ENCODE measurements at places on chromosomes 11 and 22. TPM values are rescaled to one million over a fixed set of nuclear protein-coding genes. Genes with fewer than 3 reads are reported as not detected.
A peak's percentile ranks its signal among the peaks of the same experiment; 100 is the strongest.

GRCh38 chr11:83645561-83645960, 359.4 kb upstream of the CCDC90B start:
- H3K27ac ChIP-seq = no peak overlapping the region
- no peaks in the 10 kb centered on the region for H3K36me3 ChIP-seq

GRCh38 chr11:69868006-69868810, 49.0 kb upstream of the FGF3 start:
- peaks cover 19% of the 10 kb centered on the region for H3K4me1 ChIP-seq
- H3K36me3 ChIP-seq = no peaks in the 10 kb centered on the region
- peak overlapping the region; percentile 92 for H3K27ac ChIP-seq
- no peak overlapping the region for H3K4me3 ChIP-seq

- peaks cover 7% of the 10 kb centered on the region for H3K27me3 ChIP-seq
- H3K36me3 ChIP-seq = no peaks in the 10 kb centered on the region
Measured at GRCh38 chr11:124893781-124894401, 3.8 kb downstream of the ROBO4 start.

Gene PLAAT5
- total RNA-seq = 0.77 TPM

GRCh38 chr11:74646954-74647353, 54.6 kb downstream of the POLD3 start:
- DNase-seq = no peak
- H3K4me1 ChIP-seq = no peaks in the 10 kb centered on the region
- no peak overlapping the region for H3K4me3 ChIP-seq
- no peaks in the 10 kb centered on the region for H3K27me3 ChIP-seq
- H3K36me3 ChIP-seq = peaks cover 21% of the 10 kb centered on the region
- H3K27ac ChIP-seq = peak overlapping the region; percentile 44

GRCh38 chr11:72975778-72976521, 161.7 kb downstream of the ATG16L2 start:
- no peaks in the 10 kb centered on the region for H3K27me3 ChIP-seq
- H3K4me3 ChIP-seq = no peak overlapping the region
- H3K4me1 ChIP-seq = no peaks in the 10 kb centered on the region
- peaks cover 36% of the 10 kb centered on the region for H3K36me3 ChIP-seq

Gene PPP1R14B
- 286 TPM for total RNA-seq

GRCh38 chr11:61516675-61517572, 8.4 kb downstream of the LRRC10B start:
- H3K27ac ChIP-seq = no peak overlapping the region
- peak; percentile 81 for DNase-seq
- H3K4me3 ChIP-seq = no peak overlapping the region
- H3K4me1 ChIP-seq = peaks cover 34% of the 10 kb centered on the region
- no peaks in the 10 kb centered on the region for H3K27me3 ChIP-seq

DNA sequence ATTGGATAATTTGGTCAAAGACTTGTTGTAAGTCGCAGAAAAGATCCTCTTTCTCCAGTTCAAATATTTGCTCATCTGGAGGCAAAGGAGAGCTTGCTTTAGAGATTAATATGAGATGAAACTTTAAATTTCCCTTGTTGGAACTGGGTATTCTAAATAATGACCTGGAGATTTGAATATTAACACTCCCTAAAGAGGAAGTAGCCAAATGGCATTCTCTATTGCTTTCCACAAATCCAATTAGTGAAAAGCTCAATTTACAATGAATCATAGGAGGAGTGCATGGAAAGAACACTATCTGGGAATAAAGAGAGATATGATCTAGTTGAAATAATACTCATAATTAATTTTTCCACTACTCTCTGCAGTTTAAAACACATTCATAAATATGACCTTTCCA, 641.6 kb upstream of the TENM4 start:
- DNase-seq = no peak
- H3K4me3 ChIP-seq = no peak overlapping the region
- H3K36me3 ChIP-seq = no peaks in the 10 kb centered on the region
- no peaks in the 10 kb centered on the region for H3K27me3 ChIP-seq

DNA sequence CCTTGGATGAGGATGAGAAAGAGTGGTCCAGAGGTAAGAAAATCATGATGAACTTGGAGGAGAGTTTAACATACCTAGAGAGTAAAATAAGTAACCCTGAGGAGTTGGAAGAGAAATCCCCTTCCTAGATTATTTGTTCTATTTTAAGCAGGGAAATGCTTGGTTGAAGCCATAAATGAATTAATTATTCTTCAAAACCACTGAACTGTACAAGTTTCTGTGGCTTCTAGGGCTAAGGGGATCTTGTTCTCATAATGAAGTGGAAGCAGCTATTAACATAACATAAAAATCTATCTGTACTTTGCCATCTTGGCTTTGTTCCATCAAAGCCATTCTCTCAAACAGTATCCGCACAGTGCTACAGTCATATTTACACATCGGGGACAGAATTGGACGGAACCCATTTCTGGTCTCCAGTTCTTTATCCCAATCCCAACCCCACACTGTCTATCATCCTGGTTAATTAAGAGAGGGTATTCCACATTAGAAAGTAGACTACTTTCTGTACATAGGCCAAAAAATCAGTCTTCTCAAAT, 14.5 kb upstream of the ARHGAP42 start:
- H3K27me3 ChIP-seq = no peaks in the 10 kb centered on the region
- H3K4me3 ChIP-seq = no peak overlapping the region
- no peaks in the 10 kb centered on the region for H3K36me3 ChIP-seq
- no peak overlapping the region for H3K27ac ChIP-seq
- no peak for DNase-seq

GRCh38 chr22:34160141-34160783, 240.0 kb upstream of the LARGE1 start:
- DNase-seq = no peak
- H3K36me3 ChIP-seq = no peaks in the 10 kb centered on the region
- no peak overlapping the region for H3K27ac ChIP-seq
- H3K27me3 ChIP-seq = peaks cover 50% of the 10 kb centered on the region
- H3K4me3 ChIP-seq = no peak overlapping the region

Gene USP28
- total RNA-seq = 39.4 TPM

GRCh38 chr22:30287648-30288418, 1.5 kb downstream of the CASTOR1 start:
- no peaks in the 10 kb centered on the region for H3K36me3 ChIP-seq
- DNase-seq = peak; percentile 67
- peak overlapping the region; percentile 78 for H3K27ac ChIP-seq
- H3K4me3 ChIP-seq = peak overlapping the region; percentile 94
- H3K4me1 ChIP-seq = peaks cover 16% of the 10 kb centered on the region

DNA sequence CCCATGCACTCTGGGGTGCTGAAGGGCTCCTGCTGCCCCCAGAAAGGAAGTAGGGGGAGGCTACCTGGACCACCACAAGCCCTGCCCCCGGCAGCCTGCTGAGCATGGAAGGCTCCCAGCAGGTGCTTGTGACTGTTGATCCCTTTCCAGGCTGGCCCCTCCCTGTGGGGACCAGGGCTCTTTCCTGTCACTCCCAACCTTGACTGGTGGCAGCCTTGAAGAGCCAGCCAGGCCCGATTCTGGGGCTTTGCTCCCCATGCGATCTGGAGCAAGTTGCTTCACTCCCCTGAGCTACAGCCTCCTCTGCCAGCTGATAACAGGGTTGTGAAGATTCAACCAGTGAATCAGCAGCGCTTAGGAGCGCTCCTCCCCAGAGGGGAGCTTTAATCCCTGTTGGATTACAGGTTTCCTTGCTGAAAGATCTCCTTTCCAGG, 4.6 kb upstream of the CST6 start:
- peaks cover 12% of the 10 kb centered on the region for H3K4me1 ChIP-seq
- no peak overlapping the region for H3K4me3 ChIP-seq
- H3K27ac ChIP-seq = no peak overlapping the region
- peaks cover 4% of the 10 kb centered on the region for H3K36me3 ChIP-seq
- no peaks in the 10 kb centered on the region for H3K27me3 ChIP-seq
- no peak for DNase-seq

Gene PNPLA5
- not detected for total RNA-seq

DNA sequence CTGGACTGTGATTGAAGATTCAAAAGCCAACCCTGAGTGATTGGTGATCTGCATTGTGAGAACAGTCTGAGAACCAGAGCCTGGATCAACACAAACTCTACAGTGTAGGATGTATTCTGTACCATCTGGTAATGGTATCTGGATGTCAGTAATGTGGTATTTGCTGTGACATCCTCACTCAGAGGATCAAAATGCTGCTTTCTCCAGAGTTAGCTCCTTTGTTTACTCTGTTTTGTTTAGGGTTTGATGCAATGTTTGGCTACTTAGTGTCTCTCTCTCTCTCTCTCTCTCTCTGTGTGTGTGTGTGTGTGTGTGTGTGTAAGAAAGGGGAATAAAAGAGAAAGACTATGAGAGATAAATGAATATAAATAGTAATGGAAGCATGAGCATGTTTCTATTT, 24.3 kb downstream of the CASP4 start:
- H3K36me3 ChIP-seq = no peaks in the 10 kb centered on the region
- no peak overlapping the region for H3K4me3 ChIP-seq
- DNase-seq = no peak
- no peaks in the 10 kb centered on the region for H3K4me1 ChIP-seq
- peaks cover 3% of the 10 kb centered on the region for H3K27me3 ChIP-seq

DNA sequence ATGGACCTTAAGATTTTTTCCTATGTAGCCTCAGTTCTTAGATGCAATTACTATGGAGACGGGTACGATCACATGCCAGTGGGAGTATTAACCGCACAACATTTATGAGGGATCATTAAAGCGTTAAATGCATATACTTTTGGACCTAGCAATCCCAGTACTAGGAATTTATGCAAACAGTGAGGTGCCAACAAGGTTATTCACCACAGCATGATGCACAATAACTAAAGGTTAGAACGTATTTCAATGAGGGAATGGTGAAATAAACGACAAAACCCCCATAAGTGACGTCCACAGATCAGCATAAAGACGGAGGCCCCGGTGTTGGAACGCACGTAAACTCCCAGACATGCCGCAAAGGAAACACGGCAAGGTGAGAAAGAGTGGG, 539 bp downstream of the SIRT3 start:
- no peaks in the 10 kb centered on the region for H3K27me3 ChIP-seq
- H3K4me3 ChIP-seq = peak overlapping the region; percentile 93
- peaks cover 26% of the 10 kb centered on the region for H3K4me1 ChIP-seq
- DNase-seq = no peak
- H3K27ac ChIP-seq = peak overlapping the region; percentile 28
- no peaks in the 10 kb centered on the region for H3K36me3 ChIP-seq

DNA sequence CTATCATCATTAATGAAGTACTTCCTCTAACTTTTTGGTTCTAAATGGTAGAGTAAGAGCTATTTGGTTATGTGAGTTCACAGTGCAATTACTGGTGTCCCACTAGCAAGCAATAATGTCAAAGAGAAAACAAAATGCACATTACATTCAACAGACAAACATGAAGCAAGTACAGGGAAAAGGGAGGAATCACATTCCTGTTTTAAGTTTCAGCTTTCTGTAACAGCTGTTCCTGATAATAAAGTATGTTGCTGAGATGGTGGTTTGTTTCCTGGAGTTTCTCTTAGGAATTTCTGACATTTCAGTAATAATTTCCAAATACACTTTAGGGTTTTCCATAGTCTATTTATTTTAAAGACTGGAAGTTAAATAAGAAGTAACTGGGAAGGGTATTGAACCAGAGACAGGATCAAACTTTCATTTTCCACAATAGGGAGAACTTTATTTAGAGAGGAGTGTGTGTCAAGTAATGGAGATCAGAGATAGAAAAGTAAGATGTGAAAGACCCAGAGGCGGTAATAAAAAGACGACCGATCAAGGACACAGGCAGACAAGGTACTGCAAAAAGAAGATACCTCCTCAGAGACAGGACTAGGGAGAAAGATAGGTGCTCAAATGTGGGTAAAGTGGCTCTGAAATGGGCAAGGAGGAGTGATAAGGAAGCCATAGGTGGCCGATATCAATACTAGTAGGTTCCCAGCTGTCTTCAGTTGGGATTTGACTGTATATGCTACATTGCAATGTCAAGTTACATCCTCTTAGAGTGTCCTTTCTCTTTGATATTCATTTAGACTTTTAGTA, 20.8 kb upstream of the CLNS1A start:
- H3K27me3 ChIP-seq = no peaks in the 10 kb centered on the region
- H3K4me3 ChIP-seq = no peak overlapping the region

Gene BEST1
- 0.96 TPM for total RNA-seq

DNA sequence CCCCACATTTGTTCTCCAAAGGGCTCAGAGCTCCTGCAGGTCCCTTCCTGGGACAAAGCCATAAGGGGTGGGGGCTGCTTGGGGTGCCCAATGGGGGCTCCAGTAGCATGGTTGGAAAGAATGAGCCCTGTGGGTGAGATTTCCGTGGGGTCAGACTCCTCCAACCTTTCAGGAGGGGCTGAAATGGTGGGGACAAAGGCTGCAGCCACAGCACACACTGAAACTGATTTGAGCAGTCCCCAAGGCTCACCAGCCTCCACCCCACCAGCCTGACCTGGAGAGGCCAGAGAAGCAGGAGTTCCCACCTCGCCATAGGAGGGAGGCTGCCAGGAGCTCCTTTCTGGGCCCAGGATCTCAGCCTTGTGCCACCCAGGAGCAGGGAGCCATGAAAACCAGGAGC, 69.2 kb downstream of the MN1 start:
- peaks cover under 1% of the 10 kb centered on the region for H3K36me3 ChIP-seq
- H3K27ac ChIP-seq = no peak overlapping the region
- no peak for DNase-seq

Gene GDPD5
- 13.3 TPM for total RNA-seq

Gene KCNJ11
- 2.3 TPM for total RNA-seq

GRCh38 chr22:26658161-26658560, 773 bp downstream of the MIAT start:
- H3K4me1 ChIP-seq = peaks cover 37% of the 10 kb centered on the region
- peak overlapping the region; percentile 81 for H3K27ac ChIP-seq
- H3K27me3 ChIP-seq = peaks cover 65% of the 10 kb centered on the region
- H3K36me3 ChIP-seq = no peaks in the 10 kb centered on the region

DNA sequence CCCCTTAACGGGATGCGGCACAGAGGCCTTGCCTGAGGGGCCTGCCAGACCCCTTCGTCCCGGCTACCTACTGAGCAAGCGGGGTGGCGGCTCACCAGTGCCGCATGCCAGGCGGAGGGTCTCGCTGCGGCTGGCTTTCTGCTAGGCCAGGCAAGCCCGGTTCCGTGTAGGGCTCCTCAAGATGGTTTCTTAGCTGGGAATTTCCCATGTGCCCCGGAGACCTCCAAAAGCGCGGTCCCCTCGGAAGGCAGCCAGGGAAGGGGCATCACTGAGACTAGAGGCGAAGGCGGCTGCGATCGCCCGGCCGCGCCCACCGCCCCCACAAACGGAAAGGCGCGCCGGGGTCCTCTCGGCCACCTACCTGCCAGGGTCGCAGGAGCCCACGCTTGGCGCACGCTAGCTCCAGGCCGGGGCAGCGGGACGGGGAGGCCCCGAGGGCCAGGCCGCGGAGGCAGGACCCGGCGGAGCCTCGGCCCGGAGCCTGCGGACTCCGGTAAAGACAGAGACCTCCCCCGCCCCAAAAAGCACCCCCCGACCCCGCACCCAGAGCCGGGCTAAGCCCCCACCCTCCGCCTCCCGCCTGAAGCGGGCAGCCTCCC, 23.8 kb downstream of the MICAL3 start:
- peak overlapping the region; percentile 89 for H3K4me3 ChIP-seq
- H3K27ac ChIP-seq = no peak overlapping the region
- peaks cover 3% of the 10 kb centered on the region for H3K27me3 ChIP-seq
- H3K36me3 ChIP-seq = peaks cover 5% of the 10 kb centered on the region

Data from neural crest cell (in vitro differentiated cells).